ENCODE measurements at places on chromosomes 3 and 15.

DNA sequence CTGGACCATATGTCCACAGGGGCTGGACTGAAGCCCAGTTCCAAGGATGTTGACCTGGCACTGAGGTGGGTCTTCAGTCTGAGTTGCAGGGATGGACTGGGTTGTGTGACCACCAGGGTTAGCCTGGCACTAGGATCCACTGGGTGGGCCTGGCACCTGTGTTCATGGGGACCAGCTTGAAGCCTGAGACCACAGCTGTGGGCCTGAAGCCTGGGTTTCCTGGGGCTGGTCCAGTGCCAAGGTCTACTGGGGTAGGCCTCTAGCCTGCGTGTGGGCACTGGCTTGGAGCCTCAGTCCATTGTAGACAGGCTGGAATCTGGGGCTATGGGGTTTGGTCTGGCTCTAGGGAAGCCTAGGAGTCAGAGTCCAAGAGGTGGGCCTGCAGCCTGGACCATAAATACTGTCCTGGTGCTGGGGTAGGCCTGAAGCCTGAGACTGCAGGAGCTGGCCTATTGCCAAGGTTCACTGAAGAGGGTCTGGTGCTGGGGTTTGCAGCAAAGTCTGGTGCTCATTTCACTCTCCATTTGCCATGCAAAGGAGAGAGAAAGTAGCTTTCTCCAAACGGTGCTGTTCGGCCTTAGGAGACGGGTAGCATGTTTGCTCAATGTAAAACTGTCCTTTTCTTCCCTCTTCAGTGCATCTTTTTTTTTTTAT lies 51.2 kb upstream of the TBC1D5 start:
- no peak for DNase-seq

DNA sequence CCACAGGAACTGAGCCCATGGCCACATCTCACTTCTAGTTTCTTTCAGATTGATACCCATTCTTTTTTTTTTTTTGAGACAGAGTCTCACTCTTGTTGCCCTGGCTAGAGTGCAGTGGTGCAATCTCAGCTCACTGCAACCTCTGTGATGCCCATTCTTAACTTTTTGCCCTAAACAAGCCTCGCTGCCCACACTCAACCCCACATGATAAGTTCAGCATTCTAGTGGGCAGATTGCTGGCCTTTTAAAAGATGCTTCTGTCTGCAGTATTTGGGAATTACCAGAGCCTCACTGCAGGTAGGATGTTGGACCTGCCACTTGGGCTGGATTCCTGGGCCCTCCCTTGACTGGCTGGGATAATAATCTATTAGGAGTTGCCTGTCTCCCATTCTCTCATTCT lies 51.0 kb downstream of the TRANK1 start:
- no peak for DNase-seq

- DNase-seq: no peak
Measured at GRCh38 chr15:40328176-40328575, 4.7 kb downstream of the INAFM2 start.

DNA sequence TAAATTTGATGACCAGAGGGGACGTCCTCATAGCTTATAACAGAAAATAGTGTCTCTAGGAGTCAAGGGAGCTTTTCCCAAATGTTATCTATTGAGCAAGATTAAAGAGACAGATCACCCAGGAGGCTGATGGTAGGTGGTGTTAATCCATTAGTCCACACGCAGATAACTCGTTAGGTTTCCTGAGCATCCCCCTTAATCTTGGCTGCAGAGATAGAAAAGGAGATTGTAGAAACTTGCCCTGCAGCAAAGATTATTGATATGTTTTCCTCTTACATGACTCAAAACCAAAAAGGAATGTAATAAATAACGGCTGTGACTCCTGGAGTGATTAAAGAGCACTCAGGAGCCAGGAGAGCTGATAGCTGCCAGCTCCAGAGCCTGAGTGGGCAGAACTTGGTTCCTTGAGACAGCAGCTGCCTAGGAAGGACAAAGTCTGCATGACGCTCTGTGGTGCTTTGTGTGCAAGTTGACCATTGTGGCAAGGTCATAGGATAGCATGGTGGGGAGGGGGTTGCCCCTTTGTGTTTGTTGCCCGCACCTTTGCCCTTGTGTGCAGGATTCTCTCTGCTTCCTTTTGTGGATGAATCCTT lies 234.8 kb downstream of the PTPRG start:
- no peak for DNase-seq

GRCh38 chr15:70072479-70072878 lies 25.2 kb downstream of the TLE3 start:
- DNase-seq: no peak

GRCh38 chr15:91338766-91339165 lies 238.7 kb downstream of the SV2B start:
- DNase-seq: no peak

DNA sequence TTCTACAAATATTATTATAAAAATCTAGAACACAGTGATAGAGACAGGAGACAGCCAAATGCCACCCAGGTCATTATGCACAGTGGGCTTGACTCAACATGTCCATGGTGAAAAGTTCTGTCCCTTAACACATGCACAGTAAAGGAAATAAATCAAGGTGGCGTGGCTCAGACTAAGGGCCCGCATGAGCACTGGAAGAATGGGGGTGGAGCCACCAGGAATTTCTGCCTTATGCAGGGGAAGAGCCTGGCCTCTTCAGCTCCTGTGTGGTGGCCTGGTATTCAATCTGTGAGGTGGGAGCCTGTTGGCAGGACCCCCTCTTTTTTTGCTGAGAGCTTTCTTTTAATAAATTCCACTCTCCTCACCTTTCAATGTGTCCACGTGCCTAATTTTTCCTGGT lies 17.2 kb upstream of the SPG21 start:
- no peak for DNase-seq

DNA sequence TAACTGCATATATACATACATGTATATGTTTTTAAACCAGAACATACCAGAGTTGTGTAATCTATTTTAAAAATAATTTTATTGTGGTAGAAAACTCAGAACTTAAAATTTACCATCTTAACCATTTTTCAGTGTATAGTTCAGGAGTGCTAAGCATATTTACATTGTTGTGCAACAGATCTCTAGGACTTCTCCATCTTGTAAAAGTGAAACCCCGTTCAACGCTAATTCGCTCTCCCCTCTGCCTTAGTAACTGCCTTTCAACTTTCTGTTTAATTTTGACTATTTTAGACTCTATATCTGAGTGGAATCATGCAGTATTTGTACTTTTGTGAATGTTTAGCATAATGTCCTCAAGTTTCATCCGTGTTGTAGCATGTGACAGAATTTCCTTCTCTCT lies 51.8 kb upstream of the SSR3 start:
- no peak for DNase-seq

GRCh38 chr3:156483426-156483825 lies 71.5 kb downstream of the SSR3 start:
- no peak for DNase-seq

GRCh38 chr15:100681335-100681746 lies 79.0 kb downstream of the ASB7 start:
- no peak for DNase-seq

- peak; percentile 13 for DNase-seq
Measured at GRCh38 chr15:57751177-57751800, 44.8 kb downstream of the POLR2M start.

- DNase-seq: no peak
Measured at GRCh38 chr3:110773413-110773954, 298.1 kb upstream of the NECTIN3 start.

GRCh38 chr3:12955651-12956315 lies 114.4 kb upstream of the RPL32 start:
- no peak for DNase-seq

DNA sequence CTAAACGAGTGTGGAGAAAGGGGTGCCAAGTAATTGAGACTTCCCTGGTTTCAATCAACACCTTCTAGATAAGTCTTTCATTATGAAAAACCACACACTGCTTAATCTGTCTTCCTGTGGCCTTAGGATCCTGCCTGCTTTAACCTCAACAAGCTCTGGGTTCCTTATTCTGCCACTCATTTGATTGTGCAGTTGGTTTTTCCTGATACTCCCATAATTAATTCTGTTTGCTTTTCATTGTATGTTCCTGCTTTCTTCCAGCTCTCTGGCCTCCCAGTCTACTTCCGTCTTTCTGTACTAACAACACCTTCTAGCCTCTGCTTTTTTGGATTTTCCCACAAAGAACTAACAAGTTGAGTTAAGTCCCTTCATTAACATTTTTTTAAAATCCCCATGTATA lies 20.2 kb upstream of the GCNT3 start:
- no peak for DNase-seq

DNA sequence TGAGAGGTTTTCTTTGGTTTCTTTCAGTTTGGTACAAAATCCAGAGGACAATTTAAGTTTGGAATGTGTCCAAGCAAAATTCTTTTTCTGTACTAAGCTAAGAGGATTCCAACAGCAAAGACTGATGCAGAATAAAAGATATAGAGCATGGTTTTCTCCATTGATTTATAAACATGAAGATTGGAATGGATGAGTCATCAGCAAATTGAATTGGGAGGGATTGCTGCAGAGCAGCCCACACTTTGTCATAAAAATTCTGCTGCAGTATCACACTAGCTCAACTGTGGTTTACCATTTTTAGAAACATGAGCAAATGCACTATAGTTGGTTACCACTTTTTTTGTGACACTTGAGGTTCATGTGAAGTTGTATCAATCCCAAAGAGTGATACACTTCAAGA lies 16.1 kb upstream of the LARP6 start:
- no peak for DNase-seq

DNA sequence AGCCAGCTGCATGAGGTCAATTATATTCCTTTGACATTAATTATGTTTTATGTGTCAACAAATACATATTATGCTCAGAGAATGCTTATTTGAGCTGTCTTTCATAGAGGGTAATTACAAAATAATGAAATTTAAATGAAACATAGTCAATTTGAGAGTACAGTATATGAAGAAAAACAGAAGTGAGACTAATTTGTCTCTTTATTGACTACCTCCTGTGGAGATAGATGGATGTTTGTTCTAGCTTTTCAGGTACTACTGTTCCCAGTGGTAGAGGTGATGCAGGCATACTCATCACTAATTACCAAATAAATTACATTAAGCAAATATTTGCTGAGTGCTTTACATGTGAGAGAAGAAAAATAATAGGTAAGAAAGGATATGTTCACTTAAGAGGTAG lies 1129.6 kb downstream of the OTOL1 start:
- no peak for DNase-seq

DNA sequence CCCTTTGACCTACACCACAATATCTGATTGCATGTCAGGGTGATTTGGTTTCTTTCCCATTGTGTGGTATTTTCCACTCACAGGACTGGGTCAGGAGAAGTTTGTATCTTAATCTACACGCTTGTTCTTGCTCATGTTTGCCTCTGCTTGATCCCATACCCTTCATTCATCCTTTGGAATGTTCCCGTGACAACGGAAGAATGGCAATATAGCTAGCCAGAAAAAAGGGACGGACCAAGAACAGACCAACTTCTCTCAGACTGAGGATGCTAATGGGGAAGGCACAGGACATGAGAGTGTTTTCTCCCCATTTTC lies 7.8 kb upstream of the THSD4 start:
- DNase-seq: no peak

DNA sequence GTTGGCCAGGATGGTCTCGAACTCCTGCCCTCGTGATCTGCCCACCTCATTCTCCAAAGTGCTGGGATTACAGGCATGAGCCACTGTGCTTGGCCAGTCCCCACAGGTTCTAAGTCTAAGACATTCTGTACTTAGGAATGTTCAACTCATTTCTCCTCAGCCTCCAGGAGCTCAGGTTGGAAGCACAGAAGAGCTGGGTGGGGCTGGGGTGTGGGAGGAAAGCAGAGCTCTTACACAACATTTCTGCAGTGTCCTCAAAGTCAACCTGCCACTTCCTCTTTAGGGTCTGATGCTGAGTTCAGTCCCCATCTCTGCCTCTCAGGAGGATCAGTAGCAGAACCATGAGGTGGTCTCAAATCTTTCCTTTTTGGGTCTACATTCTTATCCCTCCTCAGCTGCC lies 75.5 kb downstream of the MRPL46 start:
- no peak for DNase-seq

GRCh38 chr3:191339316-191339917 lies 9.1 kb upstream of the UTS2B start:
- DNase-seq: peak; percentile 15

DNA sequence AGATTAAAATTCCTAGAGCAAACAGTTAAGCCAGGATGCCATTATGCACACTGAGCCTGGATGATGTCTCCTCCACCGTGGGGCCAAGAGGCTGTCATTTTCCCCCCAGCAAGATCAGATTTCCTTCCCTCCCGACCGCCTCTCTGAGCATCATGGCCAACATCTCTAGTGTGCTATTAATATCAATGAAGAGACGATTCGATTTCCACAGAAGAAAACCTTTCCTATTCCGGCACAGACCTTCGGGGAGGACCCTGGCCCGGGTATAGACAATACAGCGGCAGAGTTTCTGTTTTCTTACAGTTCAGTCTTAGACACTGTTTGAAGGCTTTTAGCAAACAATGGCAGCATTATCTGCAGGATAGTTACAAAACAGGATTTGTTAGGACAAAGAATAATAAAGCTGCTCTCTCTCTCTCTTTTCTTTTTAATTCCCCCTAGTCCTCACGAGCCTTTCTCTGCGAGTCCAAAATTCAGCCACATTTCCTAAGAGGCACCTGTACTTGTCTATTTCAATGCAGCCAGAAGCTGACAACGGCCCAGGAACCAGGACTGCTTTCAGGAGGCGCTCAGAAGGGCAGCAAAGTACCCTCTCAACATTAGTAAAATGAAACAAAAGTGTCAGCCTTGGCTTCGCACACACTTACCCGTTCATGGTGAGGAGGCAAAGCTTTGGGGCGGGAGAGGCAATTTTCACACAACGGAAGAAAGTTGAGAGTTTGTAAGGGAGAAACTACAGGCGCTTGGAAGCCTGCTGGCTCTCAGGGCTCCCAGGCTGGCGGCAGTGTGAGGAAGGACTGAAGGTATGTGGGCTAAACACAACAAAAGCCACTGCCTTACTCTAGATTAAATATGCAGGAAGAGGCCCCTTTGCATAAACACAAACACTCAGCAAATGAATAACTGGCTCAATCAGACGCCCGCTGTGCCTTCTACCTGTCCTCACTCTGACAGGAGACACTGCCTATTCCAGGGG lies 278.0 kb downstream of the FOXP1 start:
- no peak for DNase-seq

GRCh38 chr3:43632269-43632733 lies 10.5 kb upstream of the ANO10 start:
- no peak for DNase-seq

DNA sequence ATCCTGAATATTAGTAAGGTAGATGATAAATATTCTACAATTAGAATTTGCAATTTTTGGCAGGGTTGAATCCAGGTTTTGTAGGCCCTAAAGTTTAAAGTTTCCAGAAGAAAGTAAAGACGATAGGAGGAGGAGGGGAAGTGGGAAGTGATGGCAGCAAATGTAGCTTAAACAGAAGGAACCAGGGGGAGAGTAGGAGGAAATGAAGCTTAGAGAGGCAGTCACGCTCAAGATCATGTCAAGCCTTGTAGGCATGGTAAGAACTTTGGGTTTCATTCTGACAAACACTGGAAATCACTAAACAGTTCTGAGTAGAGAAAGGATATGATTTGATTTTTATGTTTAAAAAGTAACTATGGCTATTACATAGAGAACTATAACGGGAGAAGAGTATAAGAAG lies 63.9 kb downstream of the NR2E3 start:
- DNase-seq: no peak

DNA sequence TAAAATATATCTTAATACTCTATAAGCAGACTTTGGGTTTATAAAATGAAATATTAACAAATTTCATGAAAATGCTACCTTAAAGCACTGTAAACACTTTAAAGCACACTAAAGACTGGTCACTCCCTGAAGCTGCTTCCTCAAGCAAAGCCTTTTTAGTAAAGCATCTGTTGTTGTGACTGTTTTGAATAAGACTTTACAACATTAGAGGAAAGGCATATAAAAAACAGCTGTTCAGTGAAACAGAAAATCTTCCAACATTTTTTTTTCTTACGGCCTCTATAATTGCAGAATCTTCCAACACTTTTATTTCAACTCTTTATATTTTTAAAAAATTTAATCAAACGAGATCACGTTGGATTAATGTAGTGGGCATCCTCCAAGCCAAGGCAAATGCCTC lies 48.1 kb downstream of the GRK7 start:
- no peak for DNase-seq

Data from G401 (cell line).